ENCODE measurements at places on chromosomes 5 and 9.

DNA sequence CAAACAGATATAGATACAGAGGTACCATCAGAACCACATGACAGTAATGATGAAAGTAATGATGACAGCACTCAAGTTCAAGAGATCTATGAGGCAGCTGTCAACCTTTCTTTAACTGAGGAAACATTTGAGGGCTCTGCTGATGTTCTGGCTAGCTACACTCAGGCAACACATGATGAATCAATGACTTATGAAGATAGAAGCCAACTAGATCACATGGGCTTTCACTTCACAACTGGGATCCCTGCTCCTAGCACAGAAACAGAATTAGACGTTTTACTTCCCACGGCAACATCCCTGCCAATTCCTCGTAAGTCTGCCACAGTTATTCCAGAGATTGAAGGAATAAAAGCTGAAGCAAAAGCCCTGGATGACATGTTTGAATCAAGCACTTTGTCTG is 69.2 kb downstream of the VCAN start:
- no peak for DNase-seq

- no peak for DNase-seq
Measured at GRCh38 chr5:62084391-62084790, 221.6 kb upstream of the KIF2A start.

DNA sequence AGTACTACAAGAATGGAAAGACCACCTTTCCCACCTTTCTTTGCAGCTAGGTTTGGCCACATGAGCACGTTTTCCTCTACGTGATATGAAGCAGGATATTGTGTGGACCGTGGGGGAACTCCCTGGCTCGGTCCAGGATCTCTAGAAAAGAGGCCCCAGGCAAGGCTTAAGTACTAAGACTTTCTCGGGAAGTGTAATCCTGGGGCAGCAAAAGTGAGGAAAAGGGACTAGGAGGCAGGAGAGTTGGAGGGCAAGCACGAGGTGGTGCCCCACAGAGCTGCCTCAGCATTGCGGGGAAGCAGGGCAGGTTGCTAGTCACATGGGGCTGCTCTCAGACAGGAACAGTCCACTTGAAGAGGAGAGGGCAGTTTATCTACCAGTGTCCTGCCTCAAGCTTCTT is 235.1 kb downstream of the GADD45G start:
- no peak for DNase-seq

DNA sequence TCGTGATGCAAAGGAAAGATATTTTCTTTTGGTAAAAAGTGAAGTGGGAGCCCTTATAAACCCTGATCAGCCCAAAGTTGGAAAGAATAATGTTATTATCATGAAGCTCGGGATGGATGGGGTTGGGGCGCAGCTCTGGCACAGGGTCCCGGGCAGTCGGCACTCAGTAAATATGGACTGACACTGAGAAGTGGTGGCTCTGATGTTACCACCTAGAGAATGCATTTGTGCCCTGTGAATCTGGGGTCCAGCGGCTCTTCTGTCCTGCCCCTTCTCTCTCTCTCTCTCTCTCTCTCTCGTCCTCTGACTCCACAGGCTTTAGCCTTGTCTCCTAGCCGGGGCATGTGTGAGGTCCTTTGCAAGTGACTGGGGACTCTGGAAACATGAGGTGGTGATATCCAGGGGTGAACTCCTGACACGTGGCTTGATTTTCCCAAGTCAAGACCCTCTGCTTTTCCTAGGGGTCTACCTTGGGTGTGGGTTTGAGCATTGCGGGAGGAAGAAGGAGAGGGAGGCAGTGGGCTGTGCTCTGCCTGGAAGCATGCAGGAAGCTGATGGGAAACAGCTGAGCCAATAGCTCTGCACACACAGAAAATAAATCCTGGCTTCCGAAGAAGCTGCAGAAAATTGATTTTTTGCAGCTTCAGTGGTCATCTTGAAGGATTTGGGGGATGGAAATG is 162.7 kb downstream of the MACROH2A1 start:
- no peak for DNase-seq

DNA sequence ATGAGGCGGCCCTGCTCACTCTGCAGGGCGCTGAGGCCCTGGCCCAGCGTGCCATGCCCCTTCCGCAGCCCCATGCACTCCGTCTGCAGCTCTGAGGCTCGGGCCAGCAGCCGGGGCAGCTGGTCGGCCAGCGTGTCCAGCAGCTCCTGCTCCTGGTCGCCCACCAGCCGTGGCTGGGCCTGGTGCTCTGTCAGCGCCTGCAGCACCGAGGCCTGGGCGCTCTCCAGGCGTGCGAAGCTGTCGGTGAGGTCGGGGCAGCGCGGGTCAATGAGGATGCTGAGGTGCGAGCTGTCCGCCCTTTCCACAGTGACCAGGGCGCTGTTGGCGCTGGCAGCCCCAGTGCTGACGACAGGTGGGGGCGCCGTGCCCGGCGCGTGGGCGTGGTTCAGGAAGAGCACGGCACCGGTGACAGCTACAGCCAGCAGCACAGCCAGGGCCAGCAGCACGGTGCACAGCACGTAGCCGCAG is 9.4 kb downstream of the FIBCD1 start:
- no peak for DNase-seq

- DNase-seq = no peak
Measured at GRCh38 chr9:109336409-109336808, 15.6 kb upstream of the EPB41L4B start.
